ENCODE measurements at places on chromosomes 5 and 9. TPM values are rescaled to one million over a fixed set of nuclear protein-coding genes. Genes with fewer than 3 reads are reported as not detected.

The TNC gene
- total RNA-seq, result 6.9 TPM

DNA sequence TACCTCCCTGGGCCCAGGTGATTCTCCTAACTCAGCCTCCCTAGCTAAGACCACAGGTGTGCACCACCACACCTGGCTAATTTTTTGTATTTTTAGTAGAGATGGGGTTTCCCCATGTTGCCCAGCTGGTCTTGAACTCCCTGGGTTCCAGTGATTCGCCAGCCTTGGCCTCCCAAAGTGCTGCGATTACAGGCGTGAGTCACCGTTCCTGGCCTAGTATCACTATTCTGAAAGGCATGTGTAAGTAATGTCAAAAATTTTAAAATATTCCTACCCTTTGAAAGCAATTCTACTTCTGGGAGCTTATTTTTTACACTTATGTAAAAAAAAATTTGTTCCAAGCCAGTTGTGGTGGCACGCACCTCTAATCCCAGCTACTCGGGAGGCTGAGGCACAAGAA lies 27.1 kb upstream of the TLE1 start:
- no peaks in the 10 kb centered on the region for H3K4me1 ChIP-seq
- H3K27me3 ChIP-seq, result no peaks in the 10 kb centered on the region
- no peaks in the 10 kb centered on the region for H3K36me3 ChIP-seq
- DNase-seq, result peak; percentile 61
- no peak overlapping the region for H3K27ac ChIP-seq

The ITK gene
- total RNA-seq, result not detected

The ECPAS gene
- 75.5 TPM for total RNA-seq

- no peak overlapping the region for H3K4me3 ChIP-seq
- H3K27me3 ChIP-seq, result no peaks in the 10 kb centered on the region
- H3K36me3 ChIP-seq, result no peaks in the 10 kb centered on the region
- no peak for DNase-seq
Observed at GRCh38 chr5:45225571-45226031, 416.9 kb downstream of the MRPS30 start.

DNA sequence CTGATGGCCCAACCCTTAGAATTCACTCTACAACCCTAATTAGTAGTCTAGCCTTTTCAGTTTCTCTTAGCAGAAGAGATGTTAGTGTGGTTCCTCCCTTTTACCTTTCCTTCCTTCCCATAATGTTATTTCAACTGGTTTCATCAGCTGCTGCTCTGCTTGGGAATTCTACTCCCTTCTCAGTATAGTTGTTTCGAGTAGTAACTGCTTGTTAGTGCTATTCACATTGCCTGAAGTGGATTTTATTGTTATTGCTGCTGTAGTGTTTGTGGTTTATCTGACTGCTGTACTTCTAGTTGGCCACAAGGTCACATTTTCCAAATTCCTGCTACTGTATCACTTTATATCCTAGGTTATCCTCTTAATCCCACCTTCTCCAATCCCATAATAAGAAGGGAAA lies 29.7 kb downstream of the SMIM15 start:
- H3K27me3 ChIP-seq, result no peaks in the 10 kb centered on the region
- H3K4me3 ChIP-seq, result no peak overlapping the region
- H3K4me1 ChIP-seq, result no peaks in the 10 kb centered on the region
- DNase-seq, result no peak
- no peaks in the 10 kb centered on the region for H3K36me3 ChIP-seq

The BRD3 gene
- total RNA-seq, result 23.6 TPM

DNA sequence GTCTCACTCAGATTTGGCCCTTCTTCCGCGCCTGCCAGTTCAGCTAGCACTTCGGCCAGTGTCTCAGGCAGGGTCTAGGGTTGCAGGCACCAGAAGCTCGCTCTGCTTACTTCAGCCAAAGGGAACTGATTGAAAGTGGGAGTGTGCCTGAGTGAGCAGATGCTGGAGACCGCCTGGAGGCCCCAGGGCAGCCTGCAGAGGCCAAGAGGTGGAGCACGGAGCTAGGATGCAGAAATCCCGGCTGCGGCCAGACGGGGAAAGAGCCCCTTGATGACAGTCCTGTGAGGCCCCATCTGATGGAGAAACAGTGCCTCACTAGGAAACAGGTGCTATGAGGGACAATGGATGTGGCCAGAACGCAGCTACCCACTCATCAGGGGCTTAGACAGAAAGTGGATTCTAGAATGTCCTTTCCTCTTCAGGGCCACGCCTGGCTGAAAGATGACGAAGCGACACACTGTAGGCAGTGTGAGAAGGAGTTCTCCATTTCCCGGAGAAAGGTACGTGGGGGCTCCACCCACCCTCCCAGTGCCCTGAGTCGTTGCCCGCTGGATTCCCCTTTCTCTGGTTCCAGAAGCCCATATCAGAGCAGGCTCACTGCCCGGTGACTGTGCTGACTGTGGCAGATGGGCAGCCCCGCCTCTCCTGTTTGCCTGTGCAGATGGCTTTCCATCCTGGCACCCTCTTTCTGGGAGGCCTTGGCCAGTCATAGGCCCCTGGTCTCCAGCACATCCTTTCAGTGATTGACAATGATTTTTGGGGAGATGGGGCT lies 16.1 kb downstream of the HNRNPH1 start:
- peak; percentile 66 for DNase-seq
- no peak overlapping the region for H3K4me3 ChIP-seq
- peak overlapping the region; percentile 71 for H3K27ac ChIP-seq
- no peaks in the 10 kb centered on the region for H3K27me3 ChIP-seq
- H3K36me3 ChIP-seq, result peaks cover 79% of the 10 kb centered on the region

Measured in adrenal gland (tissue), 19 donors.